Chondrocyte (in vitro differentiated cells): ENCODE measurements at places on chromosomes 11 and 22.

- no peak for DNase-seq
- H3K27ac ChIP-seq, result no peak overlapping the region
- peaks cover 4% of the 10 kb centered on the region for H3K27me3 ChIP-seq
- no peaks in the 10 kb centered on the region for H3K36me3 ChIP-seq
- H3K4me3 ChIP-seq, result no peak overlapping the region
These were observed 25.8 kb upstream of the TREH start for GRCh38 chr11:118705111-118705741.

- H3K36me3 ChIP-seq, result peaks cover 9% of the 10 kb centered on the region
- H3K4me3 ChIP-seq, result no peak overlapping the region
- DNase-seq, result no peak
- H3K27me3 ChIP-seq, result no peaks in the 10 kb centered on the region
- peaks cover 95% of the 10 kb centered on the region for H3K4me1 ChIP-seq
These were observed 72.5 kb downstream of the MICAL2 start for GRCh38 chr11:12182676-12183541.

DNA sequence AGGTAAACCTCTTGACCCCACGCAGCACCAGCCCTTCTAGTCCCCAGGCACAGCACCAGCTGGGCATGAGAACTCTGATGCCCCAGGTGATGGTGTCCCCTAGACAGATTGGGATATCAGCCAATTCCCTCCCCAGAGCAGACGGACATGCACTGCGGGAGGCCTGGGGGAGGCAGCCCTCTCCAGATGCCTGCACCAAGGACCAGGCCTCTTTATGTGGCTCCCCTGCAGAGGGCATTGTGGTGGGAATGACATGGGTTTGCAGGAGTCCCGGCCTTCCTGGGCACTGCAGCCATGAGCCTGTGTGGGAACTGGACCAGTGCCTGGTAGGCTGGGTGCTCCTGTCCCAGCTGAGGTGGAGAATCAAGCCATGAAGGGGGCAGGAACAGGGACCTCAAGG lies 25.9 kb downstream of the PPM1F start:
- no peak for DNase-seq
- peaks cover 11% of the 10 kb centered on the region for H3K36me3 ChIP-seq
- no peak overlapping the region for H3K27ac ChIP-seq
- H3K27me3 ChIP-seq, result no peaks in the 10 kb centered on the region

DNA sequence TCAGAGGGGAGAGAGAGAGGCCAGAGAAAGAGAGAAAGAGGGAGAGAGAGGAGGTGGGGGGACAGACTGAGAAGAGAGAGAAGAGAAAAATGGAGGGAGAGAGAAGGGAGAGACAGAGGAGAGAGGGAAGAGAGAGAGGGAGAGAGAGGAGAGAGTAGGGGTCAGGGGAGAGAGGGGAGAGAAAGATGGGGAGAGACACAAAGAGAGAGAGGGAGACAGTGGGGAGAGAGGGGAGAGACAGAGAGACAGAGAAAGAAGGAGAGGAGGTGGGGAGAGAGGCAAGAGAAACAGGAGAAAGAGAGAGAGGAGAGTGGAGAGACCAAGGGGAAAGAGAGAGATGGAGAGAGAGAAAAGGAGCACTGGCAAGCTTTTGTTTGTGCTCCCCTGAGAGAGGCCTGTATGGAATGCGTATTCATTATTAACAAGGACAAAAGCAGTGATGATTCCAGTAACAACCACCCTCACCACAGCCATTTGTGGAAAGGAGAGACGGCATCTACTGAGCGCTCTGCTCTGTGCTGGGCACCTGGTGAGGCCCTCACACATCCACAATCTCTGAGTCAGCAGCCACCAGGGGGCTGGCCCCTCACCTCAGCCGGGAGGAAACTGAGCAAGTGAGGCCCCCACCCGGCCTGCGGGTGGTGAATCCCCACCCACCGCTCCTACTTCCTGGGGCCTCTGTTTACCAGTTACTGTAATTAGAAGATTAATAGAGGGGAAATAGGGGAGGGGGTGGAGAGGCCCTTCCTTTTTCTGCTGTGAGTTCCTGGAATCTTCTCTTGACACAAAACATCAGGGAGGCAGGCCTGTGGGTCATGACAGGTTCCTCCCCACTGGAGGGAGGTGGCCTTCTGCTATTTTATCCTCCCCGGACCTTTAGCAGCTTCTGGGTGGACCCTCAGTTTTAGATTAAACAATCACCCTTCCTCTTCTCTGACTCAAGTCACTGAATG lies 14.6 kb upstream of the MIAT start:
- H3K4me1 ChIP-seq, result peaks cover 32% of the 10 kb centered on the region
- no peak overlapping the region for H3K4me3 ChIP-seq
- no peak for DNase-seq
- H3K27ac ChIP-seq, result no peak overlapping the region
- H3K27me3 ChIP-seq, result peaks cover 13% of the 10 kb centered on the region

DNA sequence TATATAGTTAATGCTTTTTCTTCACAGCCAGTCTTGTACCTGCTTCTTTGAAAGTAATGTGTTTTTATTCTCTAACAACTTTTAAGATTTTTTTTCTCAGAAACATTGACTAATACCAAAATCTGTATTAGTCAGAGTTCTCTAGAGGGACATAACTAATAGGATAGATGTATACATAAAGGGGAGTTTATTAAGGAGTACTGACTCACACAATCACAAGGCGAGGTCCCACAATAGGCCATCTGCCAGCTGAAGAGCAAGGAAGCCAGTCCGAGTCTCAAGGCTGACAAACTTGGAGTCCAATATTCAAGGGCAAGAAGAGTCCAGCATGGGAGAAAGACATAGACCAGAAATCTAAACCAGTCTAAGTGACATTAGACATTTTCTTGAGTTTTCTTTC lies 140.0 kb downstream of the RAB38 start:
- no peak overlapping the region for H3K4me3 ChIP-seq
- DNase-seq, result no peak
- H3K4me1 ChIP-seq, result no peaks in the 10 kb centered on the region
- H3K36me3 ChIP-seq, result no peaks in the 10 kb centered on the region

GRCh38 chr11:69454018-69454417 lies 27.4 kb upstream of the LINC01488 start:
- no peaks in the 10 kb centered on the region for H3K36me3 ChIP-seq
- peaks cover 1% of the 10 kb centered on the region for H3K27me3 ChIP-seq
- DNase-seq, result no peak
- peaks cover 10% of the 10 kb centered on the region for H3K4me1 ChIP-seq

DNA sequence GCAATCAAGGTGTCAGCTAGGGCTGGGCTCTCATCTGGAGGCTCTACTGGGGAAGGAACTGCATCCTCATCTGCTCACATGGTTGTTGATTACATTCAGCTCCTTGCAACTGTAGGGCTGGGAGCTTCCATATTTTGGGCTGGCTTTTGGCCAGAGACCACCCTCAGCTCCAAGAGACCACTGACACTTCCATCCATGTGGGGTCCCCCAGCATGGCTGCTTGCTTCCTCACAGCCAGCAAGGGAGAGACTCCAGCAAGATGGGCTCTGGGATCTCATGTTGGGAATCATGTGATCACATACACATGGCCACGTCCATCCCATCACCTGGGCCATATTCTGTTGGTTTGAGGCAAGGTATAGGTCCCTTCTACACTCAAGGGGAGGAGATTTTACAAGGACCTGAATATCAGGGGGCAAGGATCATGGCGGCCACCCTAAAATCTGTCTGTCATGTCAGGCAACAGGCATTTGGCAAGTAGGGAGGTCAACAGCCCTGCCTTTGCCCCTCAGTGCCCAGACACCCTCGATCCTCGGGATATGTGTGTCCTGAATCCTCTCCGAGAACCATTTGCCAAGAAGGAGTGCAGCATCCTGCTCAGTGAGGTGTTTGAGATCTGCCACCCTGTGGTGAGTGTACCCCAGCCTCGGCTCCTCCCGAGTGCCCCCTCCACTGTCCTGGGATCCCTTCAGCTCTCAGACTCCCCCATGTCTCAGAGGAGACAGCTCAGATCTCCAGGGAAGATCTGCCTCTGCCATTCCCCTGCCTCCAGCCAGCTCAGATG lies 48.7 kb downstream of the OTOG start:
- no peaks in the 10 kb centered on the region for H3K36me3 ChIP-seq
- DNase-seq, result no peak
- H3K4me1 ChIP-seq, result no peaks in the 10 kb centered on the region
- no peak overlapping the region for H3K4me3 ChIP-seq
- peaks cover 32% of the 10 kb centered on the region for H3K27me3 ChIP-seq

GRCh38 chr11:33383075-33383919 lies 126.1 kb downstream of the HIPK3 start:
- H3K27ac ChIP-seq, result no peak overlapping the region
- no peaks in the 10 kb centered on the region for H3K27me3 ChIP-seq
- no peaks in the 10 kb centered on the region for H3K36me3 ChIP-seq
- no peak for DNase-seq

DNA sequence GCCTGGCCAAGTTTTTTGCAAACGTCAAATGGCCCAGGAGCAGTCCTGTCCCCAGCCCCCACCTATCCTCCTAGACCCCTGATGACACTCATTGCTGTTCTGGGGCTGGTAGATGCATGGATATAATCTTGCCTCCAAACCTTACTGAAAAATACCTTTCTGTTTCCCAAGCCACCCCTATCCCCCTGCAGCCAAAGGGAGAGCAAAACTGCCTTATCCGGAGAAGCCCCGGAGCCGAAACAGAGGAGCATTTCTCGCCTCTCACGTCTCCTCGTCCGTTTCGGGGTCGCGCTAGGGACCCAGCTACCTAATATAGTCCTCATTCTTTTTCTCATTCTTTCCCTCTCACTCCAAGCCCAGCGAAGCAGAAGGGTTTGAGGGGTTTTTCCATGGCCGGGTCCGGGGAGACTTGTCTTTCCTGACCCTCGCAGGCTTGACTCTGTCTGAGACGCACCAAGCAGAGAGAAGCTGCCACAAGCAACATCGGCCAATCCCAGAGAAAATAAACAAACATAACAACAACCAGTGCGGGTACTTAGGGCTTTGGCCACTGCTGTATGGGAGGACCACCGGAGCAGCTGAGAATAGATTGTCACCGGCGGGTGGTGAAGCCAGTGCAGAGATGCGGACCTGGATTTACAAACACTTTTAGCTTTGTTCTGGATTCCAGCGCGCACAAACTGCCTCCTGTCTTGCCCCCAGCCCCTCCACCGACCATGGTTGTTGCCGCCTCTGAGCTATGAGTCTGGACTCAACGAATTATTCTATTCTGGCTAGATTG lies 1.6 kb downstream of the BSX start:
- peaks cover 5% of the 10 kb centered on the region for H3K36me3 ChIP-seq
- no peak for DNase-seq
- no peak overlapping the region for H3K4me3 ChIP-seq
- no peak overlapping the region for H3K27ac ChIP-seq

GRCh38 chr22:45698094-45698493 lies 26.5 kb downstream of the ATXN10 start:
- H3K36me3 ChIP-seq, result peaks cover 20% of the 10 kb centered on the region
- DNase-seq, result no peak
- no peak overlapping the region for H3K4me3 ChIP-seq
- H3K4me1 ChIP-seq, result peaks cover 3% of the 10 kb centered on the region

DNA sequence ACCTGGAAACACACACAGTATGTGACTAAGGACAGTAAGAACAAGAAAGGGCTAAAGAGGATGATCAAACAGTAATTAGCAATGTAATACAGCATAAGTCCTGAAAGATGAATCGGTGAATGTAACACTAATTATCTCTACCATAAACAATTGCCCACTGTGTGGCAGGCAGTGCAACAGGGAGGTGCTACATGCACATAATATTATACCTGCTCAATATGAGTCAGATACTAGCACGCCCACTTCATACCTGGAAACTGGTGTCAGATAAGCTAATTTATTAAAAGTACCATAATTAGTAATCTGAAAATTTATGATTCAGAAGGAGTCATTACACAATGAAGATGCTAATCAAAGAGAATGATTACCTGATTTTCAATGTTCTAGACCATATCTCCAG lies 14.9 kb downstream of the CASP12 start:
- H3K4me1 ChIP-seq, result no peaks in the 10 kb centered on the region
- H3K27ac ChIP-seq, result no peak overlapping the region
- no peak overlapping the region for H3K4me3 ChIP-seq
- DNase-seq, result no peak
